ENCODE measurements at places on chromosomes 4 and X.

GRCh38 chr4:80989921-80990544, 40.5 kb upstream of the BMP3 start:
- peak; percentile 13 for DNase-seq

DNA sequence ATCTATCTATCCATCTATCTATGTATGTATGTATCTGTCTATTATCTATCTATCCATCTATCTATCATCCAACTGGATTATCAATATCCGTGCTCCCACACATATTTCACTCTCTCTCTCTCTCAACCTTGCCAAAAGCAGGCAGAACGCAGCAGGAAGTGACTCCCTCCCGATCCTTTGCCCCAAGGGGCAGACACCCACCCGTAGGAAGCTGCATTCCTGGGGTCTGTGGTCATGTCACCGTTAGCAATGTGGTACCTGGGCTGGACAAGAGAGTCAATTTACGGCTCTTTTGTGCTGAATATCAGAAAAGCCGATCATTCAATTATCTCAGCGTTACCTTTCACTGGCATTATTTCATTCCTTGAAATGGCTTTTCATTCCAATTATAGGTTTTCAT, 119.6 kb upstream of the PPP2R3B start:
- no peak for DNase-seq

GRCh38 chr4:38008571-38009021, 48.4 kb downstream of the PTTG2 start:
- no peak for DNase-seq

DNA sequence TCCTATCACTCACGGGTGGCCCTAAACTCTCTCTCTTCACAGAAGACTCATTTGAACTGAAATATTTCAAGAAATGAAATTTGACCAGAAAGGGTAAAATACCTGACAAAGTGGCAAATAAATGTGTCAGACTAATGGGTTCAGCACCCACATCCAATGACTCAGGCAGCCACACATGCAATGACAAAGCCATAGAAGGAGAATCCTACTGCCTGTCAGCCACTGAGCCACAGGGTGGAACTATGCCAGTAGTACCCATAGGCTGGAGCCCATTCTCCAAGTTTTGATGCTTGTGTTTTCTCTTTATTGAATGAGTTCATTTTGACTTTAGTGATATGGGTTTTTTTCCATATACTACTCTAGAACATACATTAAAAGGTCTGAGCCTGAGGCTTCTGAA, 179.0 kb downstream of the BEND2 start:
- no peak for DNase-seq

GRCh38 chr4:128385683-128386304, 98.2 kb upstream of the PGRMC2 start:
- no peak for DNase-seq

GRCh38 chr4:24055623-24056022, 165.8 kb upstream of the PPARGC1A start:
- no peak for DNase-seq

GRCh38 chrX:45324941-45325340, 124.3 kb upstream of the DIPK2B start:
- no peak for DNase-seq

GRCh38 chr4:18676526-18676915, 655.0 kb upstream of the LCORL start:
- DNase-seq, result no peak

GRCh38 chr4:12221031-12221430, 792.3 kb upstream of the HS3ST1 start:
- no peak for DNase-seq

DNA sequence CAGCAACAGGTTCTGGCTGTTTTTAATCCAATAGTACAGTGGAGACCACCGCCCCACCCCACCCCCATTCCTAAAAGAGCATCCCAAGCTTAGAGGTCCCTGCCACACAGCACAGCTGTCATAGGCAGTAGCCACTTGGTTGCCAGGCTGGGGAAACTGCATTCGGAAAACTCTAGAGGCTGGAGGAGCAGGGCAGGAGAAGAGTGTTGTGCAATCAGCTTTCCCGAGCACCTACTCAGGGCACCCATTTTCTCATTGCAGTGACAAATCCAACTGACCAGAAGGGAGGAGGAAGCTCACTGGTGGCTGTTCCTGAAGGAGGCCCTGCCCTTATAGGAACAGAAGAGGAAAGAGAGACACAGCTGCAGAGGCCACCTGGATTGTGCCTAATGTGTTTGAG, 1.1 kb downstream of the CXCL1 start:
- no peak for DNase-seq

DNA sequence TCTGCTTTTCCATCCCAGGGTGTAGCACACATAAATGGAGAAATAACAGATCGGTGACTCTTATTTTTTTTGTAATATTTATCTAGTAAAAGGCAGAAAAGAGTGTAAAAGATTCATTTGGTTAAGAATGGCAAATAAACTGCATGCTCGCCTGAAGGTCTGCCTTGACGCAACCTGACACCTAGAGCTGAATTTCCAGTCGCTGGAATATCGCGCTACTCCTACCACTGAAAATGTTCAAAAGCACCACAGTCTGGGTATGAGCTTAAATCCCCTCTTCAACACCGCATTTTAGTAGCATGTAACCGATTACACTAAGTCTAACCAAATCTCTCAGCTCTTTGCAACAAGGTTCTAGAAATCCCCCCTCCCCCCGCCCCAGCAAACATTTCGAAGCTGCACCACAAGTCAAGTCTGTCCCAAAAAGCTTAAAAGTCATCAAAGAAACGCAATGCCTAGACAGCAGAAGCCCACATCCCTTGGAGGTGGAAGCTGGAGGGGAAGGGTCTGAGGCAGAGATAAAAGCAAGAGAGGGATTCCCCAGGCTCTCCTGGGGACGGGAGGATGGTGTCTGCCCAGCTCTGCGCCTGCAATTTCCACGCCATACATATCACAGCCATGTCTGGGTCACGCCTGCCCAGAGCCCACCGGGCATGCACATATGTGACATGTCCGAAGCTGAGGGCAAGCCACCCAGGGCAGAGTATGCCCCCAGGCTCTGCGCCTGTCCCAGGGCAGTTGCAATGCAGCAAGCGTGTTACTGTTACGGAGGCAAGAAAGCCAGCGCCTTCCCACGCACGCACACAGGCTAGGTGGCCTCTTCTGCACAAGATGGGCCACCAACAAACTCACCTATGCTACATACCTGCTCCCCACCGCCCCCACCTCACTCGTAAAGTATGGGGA, 1.4 kb downstream of the FGF13 start:
- no peak for DNase-seq

DNA sequence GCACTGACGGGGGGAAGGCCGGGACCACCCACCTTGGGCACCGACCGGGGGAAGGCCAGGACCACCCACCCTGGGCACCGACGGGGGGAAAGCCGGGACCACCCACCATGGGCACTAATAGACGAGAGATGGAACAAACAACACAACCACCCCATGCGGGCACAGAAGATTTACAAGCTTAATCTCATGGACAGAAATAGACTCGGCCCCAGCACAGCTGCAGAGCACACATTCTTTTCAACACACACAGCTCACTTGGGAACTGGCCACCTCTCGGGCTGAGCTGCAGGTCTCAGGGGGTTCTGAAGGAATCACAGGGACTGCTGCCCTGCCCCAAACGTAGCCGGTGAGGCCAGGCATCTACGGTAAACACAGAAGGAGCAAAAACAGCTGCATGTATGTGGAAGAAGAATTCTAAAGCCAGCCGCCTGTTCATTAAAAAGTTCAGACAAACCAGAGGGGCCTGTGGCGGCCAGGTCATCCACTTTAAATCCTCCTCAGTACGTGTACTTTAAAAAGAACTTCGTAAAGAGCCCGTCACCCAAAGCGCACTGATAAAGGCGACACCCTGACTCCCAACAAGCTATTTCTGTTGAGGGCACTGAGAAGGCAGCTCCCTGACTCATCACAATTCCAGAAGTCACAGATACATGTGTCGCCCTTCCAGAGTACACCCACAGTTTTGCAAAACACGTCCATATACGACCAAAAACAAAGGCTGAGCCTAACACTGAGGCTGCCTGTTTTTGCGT, 17.7 kb downstream of the PPP2R3B start:
- no peak for DNase-seq

- peak; percentile 40 for DNase-seq
These were observed 14.5 kb upstream of the PRRG3 start for GRCh38 chrX:151680805-151681204.

GRCh38 chr4:159240687-159241086, 137.8 kb downstream of the RAPGEF2 start:
- no peak for DNase-seq

DNA sequence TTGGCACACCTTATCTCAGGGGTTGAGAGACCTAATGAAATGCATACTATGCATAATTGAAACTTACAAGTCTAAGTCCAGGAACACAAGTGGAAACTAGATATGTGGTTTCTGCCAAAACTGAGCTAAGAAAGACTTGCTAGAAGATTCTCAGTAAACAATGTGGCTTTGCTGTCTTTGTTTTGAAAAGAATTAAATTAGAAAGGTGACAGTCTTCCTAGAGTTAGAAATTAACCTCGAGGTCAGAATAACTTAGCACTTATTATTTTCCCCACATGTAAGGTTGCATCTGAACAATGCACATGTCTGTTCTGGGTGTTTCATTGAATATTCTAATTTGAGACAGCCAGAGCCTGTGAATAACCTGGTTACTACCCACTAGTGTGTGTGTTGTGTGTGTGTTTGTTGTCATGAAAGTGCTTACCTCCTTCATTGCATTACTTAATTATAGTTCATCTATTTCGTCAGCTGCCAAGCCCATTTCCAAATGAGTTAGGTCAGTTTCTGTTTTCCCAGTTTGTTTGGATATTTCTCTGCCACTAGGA, 1.5 kb downstream of the EREG start:
- no peak for DNase-seq

DNA sequence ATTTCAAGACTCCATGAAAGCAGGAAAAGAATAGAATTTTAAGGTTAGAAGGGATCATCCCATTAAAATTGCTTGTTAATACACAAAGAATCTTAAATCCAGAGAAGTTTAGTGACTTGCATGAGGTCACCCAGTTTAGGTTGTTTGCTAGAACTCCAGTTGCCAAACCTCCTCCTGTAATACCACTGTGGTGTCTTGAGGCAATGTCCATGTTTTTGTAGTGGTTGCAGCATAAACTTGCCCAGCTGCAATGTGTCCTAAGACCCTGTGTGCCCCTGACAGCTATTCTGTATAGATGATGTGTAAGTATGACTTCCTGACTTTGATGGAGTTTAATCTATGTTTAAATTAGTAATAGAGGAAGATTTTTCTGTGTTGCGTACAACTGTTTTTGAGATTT, 6.3 kb downstream of the SFRP2 start:
- no peak for DNase-seq

DNA sequence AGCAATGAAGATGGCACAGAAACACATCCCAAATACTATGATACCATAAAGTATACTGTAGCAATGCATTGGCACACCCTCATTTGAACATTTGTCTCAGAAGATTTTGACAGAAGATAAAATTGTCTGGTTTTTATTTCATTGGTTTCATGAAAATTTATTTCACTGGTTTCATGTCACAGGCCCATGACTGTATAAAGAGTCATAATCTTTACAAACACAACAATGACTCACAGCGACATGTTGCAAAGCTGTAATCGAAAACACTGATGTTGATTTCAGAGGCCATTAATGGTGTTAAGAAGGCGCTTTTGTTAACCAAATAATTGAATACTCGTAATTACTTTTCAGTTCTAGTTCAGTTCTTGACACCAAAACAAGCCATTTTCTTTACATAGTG, 8.1 kb upstream of the DTHD1 start:
- no peak for DNase-seq

DNA sequence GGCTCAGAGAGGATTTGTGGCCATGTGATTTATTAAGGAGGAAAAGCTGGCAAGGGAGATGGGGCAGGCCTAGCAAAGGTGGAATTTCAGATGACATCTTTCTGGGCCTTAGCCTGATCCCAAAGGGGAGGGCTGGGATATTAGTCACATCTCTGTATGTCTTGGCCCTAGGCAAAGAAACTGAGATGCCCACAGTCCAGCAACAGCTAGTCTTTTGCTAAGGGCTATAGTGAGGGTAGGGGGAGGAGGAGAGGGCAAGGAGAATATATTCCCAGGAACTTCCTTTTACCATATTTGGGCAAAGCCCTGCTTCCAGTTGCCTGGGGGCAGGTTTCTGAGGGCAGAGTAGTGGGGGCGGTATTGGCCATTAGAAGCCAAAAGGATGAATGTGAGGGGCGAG, 209.8 kb upstream of the NR3C2 start:
- DNase-seq, result no peak
